ENCODE measurements at places on chromosomes 5 and 9. TPM values are rescaled to one million over a fixed set of nuclear protein-coding genes. Genes with fewer than 3 reads are reported as not detected.
A peak's percentile ranks its signal among the peaks of the same experiment; 100 is the strongest.

GRCh38 chr9:127058011-127058644 is 64.3 kb downstream of the ANGPTL2 start:
- no peak overlapping the region for H3K4me3 ChIP-seq
- peaks cover 22% of the 10 kb centered on the region for H3K4me1 ChIP-seq
- no peak overlapping the region for H3K27ac ChIP-seq
- no peaks in the 10 kb centered on the region for H3K27me3 ChIP-seq
- DNase-seq = no peak

DNA sequence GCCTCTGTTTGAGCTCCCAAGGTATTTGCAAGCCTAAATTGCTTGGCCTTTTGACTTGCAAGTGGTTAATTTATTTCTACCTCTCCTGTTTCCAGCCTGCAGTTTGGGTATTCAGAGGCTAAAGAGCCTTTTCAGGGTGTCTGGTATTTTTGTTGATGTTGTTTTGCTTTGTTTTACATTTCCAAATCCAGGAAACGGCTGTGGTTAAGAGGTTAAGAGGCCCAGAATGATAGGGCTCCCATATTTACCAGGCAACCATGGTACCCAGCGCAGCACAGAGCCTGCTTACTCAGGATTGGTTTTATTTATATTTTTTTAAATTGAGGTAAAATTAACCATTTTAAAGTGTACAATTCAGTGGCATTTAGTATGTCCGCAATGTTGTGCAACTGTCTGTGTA is 92.1 kb downstream of the PDZD2 start:
- no peaks in the 10 kb centered on the region for H3K27me3 ChIP-seq
- H3K36me3 ChIP-seq = no peaks in the 10 kb centered on the region
- no peak overlapping the region for H3K27ac ChIP-seq
- DNase-seq = no peak

VCAN gene
- total RNA-seq = 0.42 TPM

DNA sequence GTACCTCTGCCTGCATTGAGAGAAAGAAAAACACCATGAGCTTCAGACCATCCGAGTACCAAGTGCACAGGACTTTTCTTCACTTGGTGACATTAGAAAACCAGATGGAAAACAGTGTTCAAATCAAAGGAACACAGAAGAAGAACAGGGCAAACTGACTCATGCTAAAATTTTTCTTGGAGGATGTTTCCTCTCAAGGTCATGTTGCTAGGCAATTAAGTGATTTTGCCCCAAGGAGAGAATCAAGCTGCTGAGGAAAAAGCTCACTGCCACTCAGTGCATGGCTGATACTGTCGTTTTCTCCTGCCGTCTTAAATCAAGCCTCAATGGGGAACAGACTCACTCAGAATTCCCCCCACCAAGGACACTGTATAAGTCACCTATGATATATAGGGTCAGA is 57.9 kb upstream of the SIMC1 start:
- H3K4me1 ChIP-seq = no peaks in the 10 kb centered on the region
- no peak overlapping the region for H3K4me3 ChIP-seq
- H3K27ac ChIP-seq = no peak overlapping the region
- H3K27me3 ChIP-seq = peaks cover 60% of the 10 kb centered on the region
- no peaks in the 10 kb centered on the region for H3K36me3 ChIP-seq

DROSHA gene
- total RNA-seq = 105 TPM

PAX5 gene
- total RNA-seq = 2.1 TPM

GRCh38 chr9:133102190-133103021 is 18.6 kb downstream of the RALGDS start:
- no peaks in the 10 kb centered on the region for H3K27me3 ChIP-seq
- no peak overlapping the region for H3K4me3 ChIP-seq
- peak; percentile 56 for DNase-seq

DMRT3 gene
- total RNA-seq = not detected

DNA sequence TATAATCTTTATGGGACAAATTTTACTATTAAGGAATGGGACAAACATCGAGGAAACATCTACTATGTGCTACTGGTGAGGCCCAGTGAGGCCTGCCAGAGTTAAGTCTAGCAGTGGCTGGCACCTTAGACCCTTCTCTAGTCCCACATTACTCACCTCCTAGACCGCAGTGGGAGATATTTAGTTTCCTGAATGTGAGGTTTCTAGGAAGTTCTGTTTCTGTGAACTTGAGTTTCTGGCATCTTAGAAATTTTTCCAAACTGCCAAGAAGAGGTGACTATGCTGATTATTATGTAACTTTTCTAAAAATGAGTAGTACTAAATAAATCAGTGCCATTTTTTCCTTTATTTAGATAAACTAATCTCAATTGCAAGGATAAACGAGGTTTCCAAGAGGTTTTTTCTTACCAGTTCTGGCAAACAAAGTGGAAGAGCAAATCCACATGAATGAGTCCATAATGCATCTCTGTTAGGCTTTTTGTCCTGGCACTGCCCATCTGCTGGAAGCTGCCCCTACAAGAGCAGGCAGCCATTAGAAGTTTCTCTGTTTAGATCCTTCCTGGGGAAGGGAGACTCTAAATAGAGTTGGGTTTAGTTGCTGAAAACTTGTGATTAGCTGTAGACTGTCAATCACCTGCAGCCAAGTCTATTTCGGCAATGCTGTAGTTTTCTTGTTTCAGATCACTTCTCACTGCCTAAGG is 348.7 kb downstream of the MAN2A1 start:
- no peak overlapping the region for H3K4me3 ChIP-seq
- H3K27me3 ChIP-seq = peaks cover 14% of the 10 kb centered on the region
- peaks cover 9% of the 10 kb centered on the region for H3K36me3 ChIP-seq
- DNase-seq = no peak
- H3K27ac ChIP-seq = no peak overlapping the region
- no peaks in the 10 kb centered on the region for H3K4me1 ChIP-seq

- DNase-seq = no peak
- no peaks in the 10 kb centered on the region for H3K4me1 ChIP-seq
- no peaks in the 10 kb centered on the region for H3K36me3 ChIP-seq
- no peak overlapping the region for H3K27ac ChIP-seq
These were observed 379.5 kb upstream of the KLF4 start for GRCh38 chr9:107869111-107869510.

- DNase-seq = peak; percentile 40
- H3K36me3 ChIP-seq = no peaks in the 10 kb centered on the region
- no peaks in the 10 kb centered on the region for H3K4me1 ChIP-seq
- H3K27ac ChIP-seq = no peak overlapping the region
- peaks cover 15% of the 10 kb centered on the region for H3K27me3 ChIP-seq
These were observed 22.3 kb upstream of the EGFL7 start for GRCh38 chr9:136640171-136641111.

DNA sequence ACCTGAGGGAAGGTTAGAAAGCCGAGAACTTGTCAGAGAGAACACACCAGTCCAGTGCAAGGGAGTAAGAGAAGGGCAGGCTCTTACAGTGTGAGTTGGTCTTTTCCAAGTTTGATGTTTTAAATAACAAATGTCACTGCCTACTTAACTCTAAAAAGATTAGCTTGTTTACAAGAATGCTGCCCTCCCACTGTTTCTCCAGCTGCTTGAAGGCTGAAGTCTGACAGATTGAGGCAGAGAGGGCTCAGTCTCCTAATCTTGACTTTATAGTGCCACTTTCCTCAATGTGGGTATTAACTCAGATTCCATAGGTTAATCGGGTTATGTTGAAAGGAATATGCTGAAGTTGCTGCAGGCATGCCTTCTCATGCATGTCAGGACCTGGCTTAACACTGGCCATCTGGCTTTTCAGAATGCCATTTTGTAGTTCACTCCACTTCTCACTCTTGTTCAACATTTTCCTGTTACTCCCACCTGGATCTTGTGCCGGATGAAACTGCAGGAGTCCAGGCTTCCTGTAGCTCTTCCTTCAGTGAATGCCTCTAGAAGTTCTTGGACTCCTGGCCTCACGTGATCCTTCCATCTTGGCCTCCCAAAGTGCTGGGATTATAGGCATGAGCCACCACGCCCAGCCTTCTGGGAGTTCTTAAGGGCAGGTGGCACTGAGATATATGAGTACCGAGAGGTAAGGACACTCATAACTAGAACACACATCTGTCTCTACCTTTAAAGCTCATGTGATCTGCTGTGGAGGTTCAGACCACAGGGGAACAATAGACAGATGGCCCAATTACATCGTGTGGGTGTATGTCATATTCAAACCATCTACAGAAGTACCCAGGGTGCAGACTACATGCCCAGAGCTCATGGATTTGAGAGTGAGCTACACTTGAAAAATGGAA is 249.7 kb downstream of the ARHGAP26 start:
- peaks cover 62% of the 10 kb centered on the region for H3K4me1 ChIP-seq
- no peaks in the 10 kb centered on the region for H3K27me3 ChIP-seq
- DNase-seq = no peak
- H3K36me3 ChIP-seq = peaks cover 19% of the 10 kb centered on the region

GRCh38 chr5:132093271-132093670 is 19.7 kb downstream of the CSF2 start:
- H3K27me3 ChIP-seq = no peaks in the 10 kb centered on the region
- DNase-seq = no peak
- H3K36me3 ChIP-seq = peaks cover 5% of the 10 kb centered on the region

DNA sequence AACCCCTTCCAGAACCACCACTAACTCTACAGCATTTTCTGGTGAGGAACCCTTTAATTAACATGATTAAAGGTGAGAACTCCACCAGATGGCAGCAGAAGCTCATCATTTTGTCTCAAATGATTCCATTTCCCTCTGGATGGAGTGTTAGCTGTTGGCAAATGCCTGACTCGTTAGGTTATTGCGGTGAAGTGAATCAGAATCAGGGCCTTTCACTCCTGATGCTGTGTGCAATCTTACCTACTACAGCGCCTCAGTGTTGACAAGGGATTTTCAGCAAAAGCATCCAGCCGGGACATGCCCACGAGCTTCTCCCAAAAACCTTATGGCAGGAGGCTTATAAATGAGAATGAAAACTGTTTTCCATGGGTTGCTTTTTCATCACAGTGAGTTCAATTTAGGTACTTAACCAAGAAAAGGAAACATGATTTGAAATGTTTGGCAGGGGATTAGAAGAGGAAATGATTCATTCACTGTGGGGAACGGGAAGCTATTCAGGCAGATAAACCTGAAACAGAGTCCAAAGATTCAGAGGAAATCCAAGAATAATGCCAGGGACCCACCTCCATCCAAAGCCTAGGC is 48.0 kb upstream of the CAST start:
- peaks cover 28% of the 10 kb centered on the region for H3K27me3 ChIP-seq
- H3K27ac ChIP-seq = peak overlapping the region; percentile 77
- H3K4me3 ChIP-seq = no peak overlapping the region
- no peaks in the 10 kb centered on the region for H3K36me3 ChIP-seq
- DNase-seq = no peak

GRCh38 chr9:130939405-130940026 is 469 bp upstream of the FIBCD1 start:
- H3K36me3 ChIP-seq = no peaks in the 10 kb centered on the region
- H3K27me3 ChIP-seq = peaks cover 44% of the 10 kb centered on the region
- DNase-seq = no peak
